ENCODE measurements at places on chromosomes 6 and 20. TPM values are rescaled to one million over a fixed set of nuclear protein-coding genes. Genes with fewer than 3 reads are reported as not detected.

Gene SLC22A16
- not detected for total RNA-seq

Gene DDO
- total RNA-seq = 1.7 TPM

Gene SLA2
- not detected for total RNA-seq

Gene BPIFB2
- total RNA-seq = not detected

Gene EXOC2
- 22.2 TPM for total RNA-seq

Gene HCRTR2
- not detected for total RNA-seq

Gene ENPP3
- not detected for total RNA-seq

Gene HLA-DOB
- total RNA-seq = not detected

Gene GPR6
- not detected for total RNA-seq
